SJCRH30 (cell line): ENCODE measurements at places on chromosomes 4 and X. TPM values are rescaled to one million over a fixed set of nuclear protein-coding genes. Genes with fewer than 3 reads are reported as not detected.

GRCh38 chr4:166518315-166518714 lies 645.3 kb downstream of the TLL1 start:
- no peak overlapping the region for H3K27ac ChIP-seq
- no peak overlapping the region for H3K4me3 ChIP-seq
- H3K27me3 ChIP-seq: no peaks in the 10 kb centered on the region
- no peak for DNase-seq
- H3K36me3 ChIP-seq: no peaks in the 10 kb centered on the region

DNA sequence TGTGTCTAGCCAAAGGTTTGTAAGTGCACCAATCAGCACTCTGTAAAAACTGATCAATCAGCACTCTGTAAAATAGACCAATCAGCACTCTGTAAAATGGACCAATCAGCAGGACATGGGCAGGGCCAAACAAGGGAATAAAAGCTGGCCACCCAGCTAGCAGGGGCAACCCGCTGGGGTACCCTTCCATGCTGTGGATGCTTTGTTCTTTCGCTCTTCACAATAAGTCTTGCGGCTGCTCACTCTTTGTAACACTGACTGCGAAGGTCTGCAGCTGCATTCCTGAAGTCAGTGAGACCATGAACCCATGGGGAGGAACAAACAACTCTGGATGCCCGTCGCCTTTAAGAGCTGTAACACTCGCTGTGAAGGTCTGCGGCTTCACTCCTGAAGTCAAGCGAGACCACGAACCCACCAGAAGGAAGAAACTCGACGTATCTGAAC lies 14.3 kb downstream of the HNRNPDL start:
- no peak for DNase-seq
- no peaks in the 10 kb centered on the region for H3K36me3 ChIP-seq
- H3K4me1 ChIP-seq: no peaks in the 10 kb centered on the region
- H3K27ac ChIP-seq: no peak overlapping the region
- H3K4me3 ChIP-seq: no peak overlapping the region

DNA sequence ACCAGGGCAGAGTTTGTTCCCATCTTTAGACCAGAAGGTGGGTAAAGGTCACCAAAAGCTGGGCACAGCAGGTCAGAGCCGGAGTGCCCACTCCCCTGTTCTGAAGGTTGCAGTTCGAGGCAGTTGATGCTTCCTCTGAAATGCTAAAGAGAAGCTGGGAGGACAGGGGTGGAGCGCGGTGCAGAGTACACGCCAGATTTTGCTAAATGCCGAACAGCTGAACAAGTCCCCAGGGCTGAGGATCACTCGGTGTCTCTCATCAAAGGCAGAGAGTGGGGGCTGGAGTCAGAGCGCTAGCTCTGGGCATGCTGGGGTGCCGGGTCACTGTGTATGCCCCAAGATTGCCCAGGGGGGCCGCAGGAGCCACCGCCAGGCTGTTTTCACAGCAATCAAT lies 197.0 kb downstream of the BCOR start:
- H3K27me3 ChIP-seq: no peaks in the 10 kb centered on the region
- peaks cover 34% of the 10 kb centered on the region for H3K4me1 ChIP-seq

DNA sequence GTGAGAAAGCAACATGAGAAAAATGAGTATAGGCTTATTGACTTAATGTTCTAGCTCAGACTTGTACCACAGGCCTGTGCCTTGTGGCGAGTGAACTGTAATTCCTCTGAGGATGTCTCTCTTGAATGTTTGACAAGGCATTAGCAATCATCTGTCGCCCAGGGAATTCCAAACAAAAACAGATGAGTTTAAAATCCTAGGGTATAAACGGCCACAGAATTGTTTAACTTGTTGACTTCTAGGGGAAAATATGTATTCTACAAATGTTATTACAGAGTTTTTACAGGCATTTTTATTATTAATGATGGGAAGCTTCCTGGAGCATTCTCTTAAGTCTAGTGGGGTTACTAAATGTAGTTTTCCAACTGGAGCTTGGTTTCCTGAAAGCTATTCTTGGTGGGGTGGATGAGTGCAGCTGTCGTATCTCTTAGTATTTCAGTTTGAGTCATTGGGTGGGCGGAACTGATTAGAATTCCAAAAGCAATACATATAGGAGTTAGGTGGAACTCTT lies 40.6 kb downstream of the ARHGAP10 start:
- H3K27ac ChIP-seq: peak overlapping the region; percentile 89
- no peaks in the 10 kb centered on the region for H3K27me3 ChIP-seq
- H3K4me3 ChIP-seq: peak overlapping the region; percentile 25
- H3K4me1 ChIP-seq: peaks cover 37% of the 10 kb centered on the region

GRCh38 chr4:160238790-160239189 lies 1135.9 kb downstream of the RAPGEF2 start:
- H3K27me3 ChIP-seq: no peaks in the 10 kb centered on the region
- no peak for DNase-seq
- H3K36me3 ChIP-seq: no peaks in the 10 kb centered on the region
- H3K4me1 ChIP-seq: no peaks in the 10 kb centered on the region

DNA sequence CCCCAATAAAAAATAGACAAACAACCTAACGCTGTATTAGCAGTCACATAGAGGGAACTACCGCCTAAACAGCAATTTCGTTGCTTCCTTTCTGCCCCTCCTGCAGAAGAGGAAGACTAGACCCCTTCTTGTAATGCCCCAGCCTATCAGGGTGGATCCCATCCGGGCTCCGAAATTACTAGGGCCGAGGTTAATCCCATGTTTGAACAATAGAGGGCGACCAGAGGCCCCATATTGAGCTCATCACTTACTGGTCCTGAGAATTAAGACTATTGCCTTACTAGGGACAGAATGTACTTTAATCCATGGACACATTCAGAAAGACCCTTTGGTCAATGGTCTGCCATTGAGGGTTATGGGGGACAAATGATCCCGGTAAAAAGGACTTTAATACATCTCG lies 11.8 kb upstream of the ZNF630 start:
- peak; percentile 58 for DNase-seq
- H3K27ac ChIP-seq: no peak overlapping the region
- no peaks in the 10 kb centered on the region for H3K4me1 ChIP-seq
- no peaks in the 10 kb centered on the region for H3K36me3 ChIP-seq
- no peaks in the 10 kb centered on the region for H3K27me3 ChIP-seq
- H3K4me3 ChIP-seq: no peak overlapping the region

DNA sequence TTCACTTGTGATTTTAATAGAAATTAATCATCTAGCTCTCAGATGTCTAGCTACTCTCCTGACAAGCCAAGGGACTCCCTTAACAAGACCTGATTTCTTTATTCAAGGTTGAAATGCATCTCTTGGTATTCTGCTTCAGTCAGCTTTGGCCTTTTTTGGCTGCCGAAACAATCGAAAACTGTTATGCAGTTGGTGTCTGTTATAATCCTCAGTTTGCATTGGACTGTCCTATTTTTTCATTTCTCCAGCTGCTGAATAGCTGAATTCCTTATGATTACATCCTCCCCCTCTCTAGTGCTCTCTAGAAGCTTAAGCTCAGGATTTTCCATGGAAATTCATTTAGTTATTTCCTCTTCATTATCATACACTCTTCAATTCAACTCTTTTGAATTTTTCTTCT lies 177.2 kb downstream of the TRIML1 start:
- H3K4me1 ChIP-seq: no peaks in the 10 kb centered on the region
- H3K27ac ChIP-seq: no peak overlapping the region
- H3K4me3 ChIP-seq: no peak overlapping the region
- no peaks in the 10 kb centered on the region for H3K36me3 ChIP-seq
- no peak for DNase-seq
- no peaks in the 10 kb centered on the region for H3K27me3 ChIP-seq

- H3K27ac ChIP-seq: no peak overlapping the region
- no peaks in the 10 kb centered on the region for H3K4me1 ChIP-seq
- no peak for DNase-seq
These were observed 4.6 kb upstream of the SORCS2 start for GRCh38 chr4:7187691-7188090.

DNA sequence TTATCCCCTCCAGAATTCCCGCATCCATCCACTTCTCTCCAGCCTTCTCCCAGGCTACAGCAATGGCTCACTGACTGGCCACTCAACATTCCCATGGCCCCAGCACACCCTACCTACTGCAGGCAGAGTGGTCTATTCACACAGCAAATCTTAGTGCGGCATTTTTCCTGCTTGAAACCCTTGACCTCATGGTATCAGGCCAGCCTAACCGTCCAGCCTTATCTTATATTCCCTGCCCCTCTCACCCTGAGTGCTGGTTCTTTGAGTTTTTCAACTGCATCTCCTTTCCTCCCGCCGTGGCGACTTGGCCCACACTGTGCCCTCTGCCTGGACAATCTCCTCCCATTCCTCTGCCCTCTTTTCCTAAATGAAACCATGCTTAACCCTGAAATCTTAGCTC lies 10.0 kb upstream of the S100G start:
- DNase-seq: no peak
- H3K27me3 ChIP-seq: no peaks in the 10 kb centered on the region
- H3K4me1 ChIP-seq: no peaks in the 10 kb centered on the region
- no peak overlapping the region for H3K27ac ChIP-seq
- H3K4me3 ChIP-seq: no peak overlapping the region

DNA sequence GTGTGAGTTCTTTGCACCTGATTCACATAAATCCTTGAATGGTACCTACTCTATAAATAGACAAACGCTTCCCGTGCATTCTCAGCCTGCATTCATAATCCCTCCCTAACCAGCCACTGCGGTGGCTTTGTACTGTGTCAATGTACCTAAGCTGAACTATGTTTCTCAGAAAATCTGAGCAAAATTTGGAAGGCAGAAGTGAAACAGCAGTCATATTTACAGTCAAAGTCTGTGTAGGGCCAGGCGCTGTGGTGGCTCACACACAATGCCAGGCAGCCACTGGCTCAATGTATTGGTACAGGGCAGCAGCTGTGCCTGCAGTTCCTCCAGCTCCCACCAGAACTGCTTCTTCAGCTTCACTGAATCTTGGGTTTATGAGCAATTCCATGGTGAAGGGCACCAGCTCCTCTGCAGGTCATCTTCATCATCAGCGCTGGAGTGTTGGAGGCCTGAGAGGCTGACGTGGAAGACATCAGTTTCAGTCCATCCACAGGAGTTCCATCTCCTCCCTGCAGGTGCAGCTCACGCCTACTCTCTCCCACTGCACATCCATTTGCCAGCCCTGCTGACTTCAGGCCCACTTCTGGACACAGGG lies 32.3 kb upstream of the IRF2 start:
- no peak overlapping the region for H3K27ac ChIP-seq
- H3K4me3 ChIP-seq: no peak overlapping the region
- no peaks in the 10 kb centered on the region for H3K27me3 ChIP-seq

Gene ATXN3L
- not detected in 2 replicates for total RNA-seq

Gene CXCL8
- total RNA-seq: 0.18 and 0.40 TPM in 2 replicates
